ENCODE measurements at places on chromosomes 6 and 20.

GRCh38 chr6:163062790-163063189 lies 335.0 kb downstream of the PACRG start:
- no peak for DNase-seq

DNA sequence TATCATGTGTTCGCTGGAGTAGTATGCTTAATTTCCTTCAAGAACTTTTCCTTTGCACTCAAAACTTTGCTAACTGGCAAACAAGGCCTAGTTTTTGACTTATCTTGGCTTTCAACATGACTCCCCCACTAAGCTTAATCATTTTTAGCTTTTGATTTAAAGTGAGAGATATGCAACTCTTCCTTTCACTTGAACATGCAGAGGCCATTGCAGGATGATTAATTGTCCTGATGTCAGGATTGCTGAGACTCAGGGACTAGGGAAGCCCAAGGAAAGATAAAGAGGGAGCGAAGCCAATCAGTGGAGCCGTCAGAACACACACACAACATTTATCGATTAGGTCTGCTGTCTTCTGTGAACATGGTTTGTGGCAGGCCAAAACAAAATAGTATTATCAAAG lies 491.4 kb downstream of the CBLN4 start:
- DNase-seq: no peak

DNA sequence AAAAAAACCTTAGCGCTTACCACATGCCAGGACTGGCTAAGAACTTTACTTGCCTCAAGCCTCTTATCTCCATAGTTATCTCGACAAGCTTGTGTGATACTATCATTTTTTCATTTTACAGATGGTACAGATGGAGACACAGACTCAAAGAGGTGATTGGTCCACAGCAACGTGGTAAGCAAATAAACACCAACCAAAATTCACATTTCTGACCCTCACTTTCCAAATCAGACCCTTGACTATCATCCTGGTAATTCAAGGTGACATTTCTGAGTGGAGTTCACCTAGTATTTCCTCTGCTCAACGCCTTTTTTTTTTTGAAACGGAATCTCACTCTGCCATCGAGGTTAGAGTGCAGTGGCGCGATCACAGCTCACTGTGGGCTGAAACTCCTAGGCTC lies 25.9 kb upstream of the ILRUN start:
- DNase-seq: no peak

DNA sequence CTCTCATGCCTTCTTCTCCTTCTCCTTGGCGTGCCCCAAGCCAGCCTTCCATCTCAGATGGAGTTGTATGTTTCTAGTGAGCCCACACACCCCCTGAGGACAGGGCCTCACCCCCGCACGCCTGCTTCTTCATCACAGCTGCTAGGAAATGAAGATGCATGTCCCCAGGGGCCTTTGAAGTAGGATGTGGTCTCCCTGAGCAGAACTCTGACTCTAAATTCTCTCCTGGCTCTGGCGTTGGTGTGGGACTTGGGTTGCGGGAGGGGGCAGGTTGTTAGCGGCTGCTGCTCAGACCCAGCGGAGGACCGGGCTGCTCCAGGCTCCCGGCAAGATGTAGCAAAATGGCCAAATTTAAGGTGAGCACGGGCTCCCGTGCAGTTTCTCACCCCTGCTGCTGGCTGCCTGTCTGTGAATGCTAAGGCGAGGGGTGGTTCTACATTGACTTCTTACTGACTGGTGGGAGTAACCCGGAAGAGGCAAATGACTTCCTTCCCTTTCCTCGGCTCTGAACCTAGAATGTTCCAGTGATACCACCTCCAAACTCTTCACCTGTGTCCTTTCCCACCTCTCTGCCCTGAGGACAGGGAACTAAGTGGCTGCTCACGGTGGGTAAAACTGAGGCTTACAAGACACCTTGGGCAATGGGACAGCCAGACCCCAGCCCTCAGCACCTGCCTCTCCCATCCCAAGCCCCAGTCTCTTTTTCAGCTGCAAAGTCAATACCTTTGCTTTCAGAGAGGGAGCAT lies 8.8 kb downstream of the SYNJ2 start:
- DNase-seq: no peak

- DNase-seq: no peak
Measured at GRCh38 chr6:62903266-62903665, 308.0 kb upstream of the FKBP1C start.

DNA sequence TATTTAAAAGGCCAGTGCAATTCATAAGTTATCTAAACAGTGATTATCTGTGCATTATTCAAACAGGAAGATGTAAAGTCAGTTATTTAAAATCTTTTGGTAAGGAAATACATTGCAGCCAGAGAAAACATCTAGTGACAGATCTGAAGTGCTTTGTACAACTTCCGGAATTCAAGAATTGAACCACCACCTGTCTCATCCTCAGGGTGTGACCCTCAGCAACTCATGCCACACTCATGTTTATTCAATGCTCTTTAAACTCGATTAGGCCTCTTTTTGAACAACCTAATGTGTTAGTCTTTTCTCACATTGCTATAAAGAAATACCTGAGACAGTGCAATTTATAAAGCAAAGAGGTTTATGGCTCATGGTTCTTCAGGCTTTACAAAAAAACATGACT lies 62.6 kb upstream of the GGTLC1 start:
- DNase-seq: no peak

DNA sequence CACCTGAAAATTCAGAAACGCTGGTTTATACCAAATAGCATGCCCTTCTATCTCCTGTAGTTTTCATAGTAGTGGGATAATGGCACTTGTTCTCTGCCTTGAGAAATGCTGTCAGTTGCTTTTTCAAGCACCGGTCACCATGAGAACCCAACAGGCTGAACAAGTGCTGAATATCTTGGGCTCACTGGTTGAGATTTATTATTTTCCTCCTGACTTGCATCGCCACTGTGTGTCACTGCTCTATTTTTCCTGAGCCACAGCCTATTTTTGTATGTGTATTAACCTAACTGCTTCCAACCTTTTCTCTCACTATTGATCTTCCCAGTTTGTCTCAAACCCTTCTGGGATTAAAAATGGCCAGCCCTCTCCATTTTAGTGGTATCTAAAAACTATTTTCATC lies 71.9 kb downstream of the OPN5 start:
- no peak for DNase-seq

DNA sequence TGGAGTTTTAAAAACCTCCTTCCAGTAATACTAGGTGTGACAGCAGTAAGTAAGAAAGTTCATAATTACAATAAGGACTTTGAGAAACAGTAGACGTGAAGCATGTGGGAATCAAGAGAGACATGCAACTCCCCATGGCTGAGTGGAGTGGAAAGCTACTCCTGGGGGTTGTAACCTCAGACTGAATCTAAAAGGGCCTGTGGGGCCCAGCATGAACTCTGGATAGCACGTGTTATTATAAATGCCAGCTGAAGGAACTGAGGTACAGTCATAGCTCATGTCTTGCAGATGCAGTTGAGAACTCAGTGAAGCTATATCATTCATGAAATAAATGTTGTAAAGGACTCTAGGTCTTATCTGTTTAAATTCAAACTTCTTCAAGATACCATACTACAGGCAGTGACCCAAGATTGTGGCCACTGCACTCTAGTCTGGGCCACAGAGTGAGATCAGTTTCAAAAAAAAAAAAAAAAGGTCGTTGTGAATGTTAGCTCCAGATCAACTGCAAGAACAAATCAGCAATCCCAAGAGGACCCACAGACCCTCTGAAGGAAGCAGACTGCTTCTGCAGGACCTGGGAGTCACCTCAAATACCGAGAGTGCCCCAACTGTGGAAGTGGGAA lies 189.3 kb downstream of the TRDN start:
- no peak for DNase-seq

DNA sequence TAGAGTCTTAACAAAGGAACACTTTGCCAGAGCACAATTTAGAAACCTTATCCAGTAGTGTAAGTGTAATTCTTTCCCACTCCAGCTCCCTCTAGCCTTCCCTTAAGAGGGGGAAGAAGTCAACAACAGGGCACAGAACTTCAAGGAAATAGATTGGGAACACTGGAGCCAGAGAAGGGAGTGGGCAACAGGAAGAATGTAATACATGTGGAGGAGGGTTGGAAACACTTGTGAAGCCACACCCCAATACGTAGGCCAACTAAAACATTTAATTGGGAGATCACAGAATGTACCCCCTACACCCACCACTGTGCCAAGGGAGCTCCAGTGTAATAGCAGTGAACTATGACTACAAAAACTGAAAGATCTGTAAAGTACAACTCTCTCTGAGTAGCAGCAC lies 735.7 kb upstream of the HS3ST5 start:
- DNase-seq: no peak

- DNase-seq: no peak
Measured at GRCh38 chr20:46186210-46186609, 68.1 kb downstream of the CD40 start.
